ENCODE measurements at places on chromosomes 4 and X. TPM values are rescaled to one million over a fixed set of nuclear protein-coding genes. Genes with fewer than 3 reads are reported as not detected.
A peak's percentile ranks its signal among the peaks of the same experiment; 100 is the strongest.

FGG gene
- total RNA-seq = not detected

MGARP gene
- 2.0 TPM for total RNA-seq

KIAA1210 gene
- not detected for total RNA-seq

CCDC149 gene
- 11.0 TPM for total RNA-seq

TMEM35A gene
- total RNA-seq = not detected

ERVMER34-1 gene
- total RNA-seq = not detected

TBX22 gene
- not detected for total RNA-seq

TIMM17B gene
- 47.4 TPM for total RNA-seq

NLGN4X gene
- total RNA-seq = not detected

TRIM75 gene
- total RNA-seq = not detected

CCDC158 gene
- total RNA-seq = not detected

MSANTD1 gene
- total RNA-seq = 0.23 TPM

ABCD1 gene
- 4.8 TPM for total RNA-seq

PDGFRA gene
- total RNA-seq = 1.5 TPM

DCX gene
- not detected for total RNA-seq

GRCh38 chr4:154307451-154307850 lies 184.1 kb downstream of the DCHS2 start:
- no peak for DNase-seq

- no peak for DNase-seq
Measured at GRCh38 chrX:38407126-38407525, 54.7 kb downstream of the OTC start.

- DNase-seq = no peak
Measured at GRCh38 chrX:97200454-97200853, 316.7 kb downstream of the RPA4 start.

DNA sequence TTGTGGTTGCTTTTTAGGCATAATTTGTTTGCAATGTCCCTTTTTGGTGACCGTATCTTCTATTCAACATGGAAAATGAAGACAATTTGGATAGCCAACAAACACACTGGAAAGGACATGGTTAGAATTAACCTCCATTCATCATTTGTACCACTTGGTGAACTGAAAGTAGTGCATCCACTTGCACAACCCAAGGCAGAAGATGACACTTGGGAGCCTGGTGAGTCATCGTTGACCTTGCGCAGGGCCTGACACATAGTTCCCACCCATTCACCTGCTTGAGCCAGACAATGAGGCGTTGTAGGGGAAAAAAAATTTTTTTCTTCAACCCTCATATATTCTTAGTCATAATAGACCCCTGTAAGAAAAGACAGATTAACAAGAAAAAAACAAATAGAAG lies 32.4 kb downstream of the EGF start:
- DNase-seq = peak; percentile 36

DNA sequence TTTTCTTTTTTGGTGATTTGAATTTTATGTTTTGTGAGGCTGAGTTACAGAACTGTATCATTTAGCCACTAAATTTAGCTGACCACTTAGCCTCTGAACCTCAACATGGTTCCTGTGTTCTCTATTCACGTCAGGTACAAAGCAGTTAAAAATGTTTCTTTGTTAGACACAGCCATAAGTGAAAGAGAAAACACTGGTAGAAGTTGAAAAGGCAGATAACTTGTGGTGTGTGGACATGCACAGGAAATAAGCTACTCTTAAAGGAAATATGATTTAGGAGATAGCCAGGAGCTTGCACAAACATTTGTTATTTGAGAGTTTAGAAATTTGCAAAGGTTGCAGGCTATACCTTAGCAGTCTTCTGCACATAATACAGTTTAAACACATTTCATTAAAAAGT lies 171.0 kb upstream of the RPS6KA3 start:
- no peak for DNase-seq

- DNase-seq = no peak
Measured at GRCh38 chr4:171561419-171561818, 251.8 kb upstream of the GALNTL6 start.

GRCh38 chrX:41288641-41289040 lies 45.3 kb upstream of the DDX3X start:
- no peak for DNase-seq

DNA sequence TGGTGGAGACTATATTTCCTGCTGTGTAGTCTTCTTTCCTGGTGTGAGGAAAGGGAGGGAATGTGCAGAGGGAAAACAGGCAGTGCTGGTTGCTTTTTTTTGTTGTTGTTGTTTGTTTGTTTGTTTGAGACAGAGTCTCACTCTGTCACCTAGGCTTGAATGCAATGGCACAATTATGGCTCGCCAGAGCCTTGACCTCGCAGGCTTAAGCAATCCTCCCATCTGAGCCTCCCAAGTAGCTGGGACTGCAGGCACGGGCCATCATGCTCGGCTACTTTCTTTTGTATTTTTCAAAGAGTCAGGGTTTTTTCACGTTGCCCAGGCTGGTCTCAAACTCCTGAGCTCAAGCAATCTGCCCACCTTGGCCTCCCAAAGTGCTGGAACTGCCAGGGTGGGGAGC lies 82.5 kb downstream of the RELL1 start:
- no peak for DNase-seq

DNA sequence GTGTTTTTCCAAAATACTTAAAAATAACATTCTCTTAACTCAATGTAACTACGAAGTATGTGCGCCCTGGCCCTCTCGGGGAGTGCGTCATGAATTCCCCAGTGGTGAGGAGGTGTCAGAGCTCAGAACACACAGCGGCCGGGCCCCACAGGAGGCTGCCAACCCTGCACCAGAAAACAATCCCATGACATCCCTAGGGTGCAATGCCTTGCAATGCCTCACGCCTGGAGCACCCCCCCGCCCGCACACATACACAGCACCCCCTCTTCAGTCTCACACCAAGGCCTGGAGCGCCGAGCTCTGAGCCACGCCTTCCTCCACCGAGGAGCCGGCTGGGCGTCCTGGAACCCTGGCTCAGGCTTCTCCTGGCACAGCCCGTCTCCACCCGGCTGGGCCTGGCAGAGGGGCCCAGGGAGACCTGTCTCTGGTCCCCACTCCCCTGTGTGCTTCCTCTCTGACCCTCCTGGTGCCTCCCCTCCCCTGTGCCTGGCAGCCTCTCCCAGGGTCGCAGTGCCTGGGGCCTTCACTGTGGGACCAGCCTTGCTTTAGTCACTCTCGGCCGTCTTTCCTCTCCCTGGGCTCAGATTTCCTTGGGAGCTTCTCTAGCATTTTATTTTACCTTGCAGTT lies 108.2 kb upstream of the ADRA2C start:
- peak; percentile 65 for DNase-seq

- DNase-seq = no peak
Measured at GRCh38 chr4:97558204-97558778, 585.0 kb downstream of the STPG2 start.

- peak; percentile 6 for DNase-seq
Measured at GRCh38 chr4:146059865-146060264, 115.7 kb upstream of the LSM6 start.

- DNase-seq = peak; percentile 1
Measured at GRCh38 chr4:71456841-71457240, 118.0 kb downstream of the SLC4A4 start.

- DNase-seq = no peak
Measured at GRCh38 chr4:103324811-103325210, 126.7 kb upstream of the CENPE start.

GRCh38 chrX:54357414-54358377 lies at the start of gene WNK3:
Gene WNK3 (minus strand): TSS chrX:54358046.
- peak; percentile 89 for DNase-seq

DNA sequence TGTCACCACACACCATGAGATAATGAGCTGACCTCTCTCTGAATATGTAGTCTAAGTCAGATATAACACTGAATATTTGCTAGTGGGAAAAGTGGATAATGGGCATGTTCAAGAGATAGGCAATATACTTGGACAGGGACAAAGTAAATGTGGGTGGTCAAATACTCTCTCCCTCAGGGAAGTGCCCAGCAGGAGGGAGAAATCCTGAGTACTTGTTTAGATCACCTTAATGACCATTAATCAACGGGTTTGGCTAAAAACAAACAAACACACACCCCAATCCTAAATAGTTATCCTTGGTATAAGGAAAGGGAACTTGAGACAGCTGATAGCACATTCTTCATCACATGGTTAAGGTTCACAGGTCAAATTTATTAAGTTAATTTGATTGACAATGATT lies 933.5 kb downstream of the C4orf33 start:
- DNase-seq = no peak

DNA sequence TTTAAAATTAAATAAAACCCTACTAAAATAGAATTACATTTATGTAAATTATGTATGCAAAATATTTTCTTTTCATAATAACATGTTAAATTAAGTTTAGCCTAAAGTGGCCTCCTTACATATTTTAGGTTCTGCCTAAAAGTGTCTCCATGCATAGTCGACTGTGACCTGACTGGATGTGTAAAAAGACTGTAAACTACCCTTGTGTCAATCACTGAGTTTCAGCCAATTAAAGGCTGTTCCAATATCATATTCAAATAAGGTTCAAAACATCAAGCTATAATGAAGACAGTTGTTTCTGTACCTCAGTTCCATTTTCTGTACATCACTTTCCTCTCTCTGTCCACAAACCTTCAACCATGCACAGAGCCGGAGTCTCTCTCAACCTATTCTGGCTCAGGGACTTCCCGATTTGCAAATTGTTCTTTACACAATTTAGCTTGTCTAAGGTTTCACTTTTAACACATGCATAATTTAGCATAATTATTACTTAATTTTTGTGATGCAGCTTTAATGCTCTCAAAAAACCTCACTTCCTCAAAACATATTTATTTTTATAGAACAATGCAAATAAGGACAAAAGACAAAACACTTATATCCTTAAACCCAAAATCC lies 60.1 kb downstream of the SH3RF1 start:
- DNase-seq = no peak

DNA sequence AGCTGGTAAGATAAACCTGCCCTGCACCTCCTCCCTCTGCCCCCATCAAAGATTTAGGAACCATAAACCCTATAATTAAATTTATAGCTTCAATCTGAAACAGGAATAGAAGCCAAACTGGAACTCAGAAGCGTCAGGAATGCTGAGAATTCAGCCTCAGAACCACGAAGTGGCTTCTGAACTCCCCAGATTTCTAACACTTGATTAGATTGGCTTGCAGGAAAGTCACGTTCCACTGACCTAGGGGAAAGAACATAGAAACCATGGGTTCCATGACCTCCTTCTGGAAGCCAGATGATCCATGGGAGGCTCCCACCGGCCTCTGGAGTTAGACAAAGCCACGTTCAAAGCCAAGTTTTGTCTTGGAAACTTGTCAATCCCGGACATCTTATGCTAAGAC lies 356.5 kb downstream of the MID1IP1 start:
- peak; percentile 44 for DNase-seq

- peak; percentile 78 for DNase-seq
Measured at GRCh38 chr4:190020790-190021717, 6.0 kb downstream of the FRG2 start.

DNA sequence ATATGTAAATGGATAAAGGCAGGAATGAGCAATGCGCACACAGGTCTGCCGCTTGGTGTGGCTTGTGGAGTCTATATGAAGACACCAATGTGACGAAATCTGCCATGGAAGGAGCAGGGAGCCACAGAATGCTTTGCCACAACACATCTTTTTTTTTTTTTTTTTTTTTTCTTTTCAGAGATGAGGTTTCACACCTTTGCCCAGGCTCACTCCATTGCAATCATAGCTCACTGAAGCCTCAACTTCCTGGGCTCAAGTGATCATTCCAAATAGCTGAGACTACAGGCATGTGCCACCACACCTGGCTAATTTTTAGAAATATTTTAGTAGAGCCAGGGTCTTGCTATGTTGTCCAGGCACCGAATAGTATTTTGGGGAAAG lies 17.4 kb upstream of the SLC34A2 start:
- DNase-seq = no peak

DNA sequence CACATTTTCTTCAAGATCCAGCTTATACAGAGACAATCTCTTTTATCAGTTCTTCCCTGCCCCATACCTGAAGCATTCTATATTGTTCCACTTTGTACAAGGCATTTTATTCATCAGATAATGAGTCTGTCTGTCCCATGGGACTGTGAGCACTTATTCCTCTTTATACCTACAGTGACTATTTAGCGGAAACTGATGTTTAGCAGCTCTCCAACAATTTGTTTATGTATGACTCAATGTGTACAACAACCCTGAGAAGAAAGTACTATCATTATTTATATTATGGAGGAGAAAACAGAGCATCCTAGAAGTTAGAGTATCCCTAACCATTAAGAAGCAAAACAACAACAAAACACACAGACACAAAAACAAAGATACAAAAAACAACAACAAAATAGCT lies 306.5 kb downstream of the PRDM5 start:
- no peak for DNase-seq

DNA sequence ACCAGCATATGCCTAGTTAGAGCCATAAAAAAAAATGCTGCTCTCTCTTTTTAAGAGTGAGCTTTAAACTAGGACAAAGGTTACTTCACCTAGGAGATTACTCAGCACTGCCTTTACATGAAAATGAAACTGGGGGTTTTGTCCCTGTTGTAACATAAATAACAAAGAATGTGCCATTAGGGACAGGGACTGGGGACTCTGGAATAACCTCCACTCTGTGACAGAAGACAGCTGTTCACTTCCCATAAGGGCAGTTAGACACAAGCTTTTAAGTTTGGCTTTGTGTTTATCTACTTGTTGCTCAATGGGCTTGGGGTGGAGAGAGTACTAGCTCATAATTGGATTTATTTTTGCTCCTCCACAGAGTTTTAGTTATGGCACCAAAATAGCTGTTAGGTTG lies 11.9 kb downstream of the ENPEP start:
- no peak for DNase-seq

- no peak for DNase-seq
Measured at GRCh38 chr4:128590034-128590740, 219.3 kb upstream of the JADE1 start.

DNA sequence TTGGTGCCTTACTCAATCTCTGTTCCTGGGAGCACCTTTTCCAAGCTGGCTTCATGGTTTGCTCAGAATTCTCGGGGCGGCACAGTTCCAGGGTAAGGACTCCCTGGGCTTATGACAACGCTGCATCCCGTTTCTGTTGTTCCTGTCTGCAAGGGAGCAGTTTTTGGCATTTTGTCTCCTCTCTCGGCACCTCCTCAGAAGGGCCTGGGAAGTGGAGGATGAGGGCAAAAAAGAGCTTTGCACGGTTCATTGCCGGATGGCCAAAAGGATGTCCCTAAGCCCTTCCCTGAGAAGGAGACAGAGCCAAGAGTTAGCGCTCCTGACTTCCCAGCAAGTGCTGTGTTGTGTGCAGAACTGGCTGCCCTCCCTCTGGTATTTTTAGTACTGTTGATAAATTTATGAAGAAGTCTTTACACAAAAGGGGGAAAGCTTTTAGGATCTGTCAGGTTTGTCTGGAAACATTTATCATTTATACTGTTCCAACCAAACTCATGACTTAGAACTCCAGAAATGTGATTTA lies 13.4 kb downstream of the SRD5A3 start:
- DNase-seq = peak; percentile 9

GRCh38 chrX:104335756-104336155 lies 81.0 kb upstream of the ESX1 start:
- DNase-seq = peak; percentile 69

- DNase-seq = no peak
Measured at GRCh38 chrX:82081027-82081426, 879.1 kb downstream of the SH3BGRL start.

DNA sequence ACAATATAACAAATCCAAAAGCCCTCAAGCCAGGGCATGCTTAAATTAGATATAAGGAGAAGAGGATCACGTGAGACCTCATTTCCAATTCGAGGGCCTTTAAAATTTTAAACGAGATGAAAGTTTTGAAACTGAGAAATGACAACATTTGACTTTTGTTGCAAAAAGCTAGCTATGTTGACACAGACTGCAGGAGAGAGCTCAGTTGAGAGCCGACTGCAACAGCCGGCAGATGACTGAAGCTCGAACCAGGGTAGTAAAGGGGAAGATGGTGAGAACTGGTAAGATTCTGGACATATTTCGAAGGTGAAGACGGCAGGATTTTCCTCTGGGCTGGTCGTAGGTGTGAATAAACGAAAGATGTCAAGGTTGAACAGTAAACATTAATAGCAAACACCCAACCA lies 773 bp downstream of the PRMT9 start:
- no peak for DNase-seq
